ENCODE measurements at places on chromosomes 6 and 20.

DNA sequence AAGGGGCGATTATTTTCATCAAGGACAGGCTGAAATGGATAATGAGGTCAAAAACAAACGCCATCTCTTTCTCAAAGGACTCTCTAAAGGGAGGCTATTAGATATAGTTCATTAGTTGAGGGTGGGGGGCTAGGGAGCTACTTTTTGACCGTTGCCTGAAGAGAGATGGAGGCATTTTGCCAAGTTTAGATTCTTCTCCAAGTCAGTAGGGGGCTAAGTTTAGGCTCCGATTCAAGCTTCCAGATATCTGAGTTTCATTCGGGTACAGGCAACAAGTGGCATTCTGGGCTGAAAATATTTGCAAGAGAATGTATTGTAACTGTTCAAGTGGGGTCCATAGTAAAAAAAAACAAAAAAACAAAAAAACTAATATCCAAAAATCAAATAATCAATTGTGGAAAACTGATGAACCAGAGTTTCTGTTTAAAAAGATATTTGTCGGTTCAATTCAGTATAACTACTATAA is 43.4 kb upstream of the PIM1 start:
- DNase-seq: no peak

DNA sequence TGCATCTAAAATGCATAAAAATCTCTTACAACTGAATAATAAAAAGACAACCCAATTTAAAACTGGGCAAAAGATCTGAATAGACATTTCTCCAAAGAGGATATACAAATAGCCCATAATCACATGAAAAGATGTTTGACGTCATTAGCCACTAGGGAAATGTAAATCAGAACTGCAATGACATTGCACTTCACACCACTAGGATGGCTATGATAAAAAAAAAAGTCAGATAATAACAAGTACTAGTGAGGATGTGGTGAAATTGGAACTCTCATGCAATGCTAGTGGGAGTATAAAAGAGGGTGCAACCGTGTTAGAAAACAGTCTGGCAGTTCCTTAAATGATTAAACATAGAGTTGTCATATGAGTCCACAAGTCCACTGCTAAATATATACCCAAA is 24.3 kb upstream of the TBX18 start:
- DNase-seq: no peak

GRCh38 chr6:101607111-101607690 is 213.7 kb downstream of the GRIK2 start:
- no peak for DNase-seq

- no peak for DNase-seq
Observed at GRCh38 chr6:144566868-144567615, 281.9 kb downstream of the UTRN start.

GRCh38 chr6:81589465-81590313 is 162.8 kb downstream of the TENT5A start:
- no peak for DNase-seq

DNA sequence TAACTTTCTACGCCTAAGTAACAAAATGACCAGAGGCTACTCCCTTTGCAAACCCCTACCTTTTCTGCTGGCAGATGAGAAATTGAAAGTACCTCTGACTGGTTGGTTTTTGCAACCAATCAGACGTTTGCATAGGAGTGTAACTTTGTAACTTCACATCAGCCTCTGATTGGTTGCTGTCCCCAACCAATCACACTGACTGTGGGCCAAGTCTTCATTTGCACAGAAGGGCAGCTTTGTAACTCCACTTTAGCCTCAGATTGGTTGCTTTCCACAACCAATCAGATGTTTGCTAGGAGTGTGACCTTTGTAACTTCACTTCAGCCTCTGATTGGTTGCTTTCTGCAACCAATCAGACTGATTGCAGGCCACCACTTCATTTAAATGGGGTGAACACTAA is 89.1 kb downstream of the ME1 start:
- no peak for DNase-seq

DNA sequence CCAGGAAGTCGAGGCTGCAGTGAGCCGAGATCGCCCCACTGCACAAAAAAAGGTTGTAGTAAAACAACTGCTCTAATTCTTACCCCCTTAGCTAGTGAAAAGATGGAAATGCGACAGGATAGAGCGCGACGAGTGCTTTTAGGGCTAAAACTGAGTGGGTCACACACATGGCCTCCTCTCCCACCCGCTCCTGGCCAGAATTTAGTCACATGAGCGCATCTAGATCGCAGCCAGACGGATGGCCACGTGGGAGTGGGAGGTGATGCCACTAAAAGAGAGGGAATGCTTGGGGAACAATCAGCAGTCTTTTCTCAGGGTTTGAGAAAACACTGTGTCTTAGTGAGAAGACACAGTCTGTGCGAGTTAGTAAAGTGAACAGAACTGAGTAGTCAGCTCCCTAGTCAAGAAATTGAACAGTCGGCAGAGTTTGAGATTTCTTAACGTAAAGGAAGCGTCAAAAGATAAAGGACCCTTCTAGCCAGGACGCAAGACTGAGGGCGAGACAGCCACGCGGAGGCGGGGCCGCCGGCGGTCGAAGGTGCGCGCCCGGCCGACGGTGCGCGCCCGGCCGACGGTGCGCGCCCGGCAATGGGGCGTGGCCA is 664 bp upstream of the ACTR5 start:
- DNase-seq: no peak

- DNase-seq: no peak
Observed at GRCh38 chr6:135972586-135972985, 121.1 kb downstream of the PDE7B start.

DNA sequence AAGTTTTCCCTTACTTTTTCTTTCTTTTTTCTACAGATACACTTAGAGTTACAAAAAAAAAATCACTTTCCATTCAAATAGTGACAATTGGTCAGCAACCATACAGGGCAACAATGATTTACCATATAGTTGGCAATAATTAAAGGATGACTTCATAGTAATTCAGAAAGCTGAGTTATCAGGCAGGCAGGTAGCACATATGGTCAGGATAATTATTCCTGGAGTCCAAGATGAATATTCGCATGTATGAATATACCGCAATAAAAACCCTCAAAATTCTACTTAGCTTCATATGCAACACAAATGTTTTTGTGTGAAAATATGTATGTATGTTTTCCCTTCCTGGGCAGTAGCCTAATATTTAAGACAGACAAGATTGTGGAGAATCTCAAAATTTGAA is 34.5 kb downstream of the COL19A1 start:
- DNase-seq: no peak

Measured in natural killer cell (primary cell).